ENCODE measurements at places on chromosomes 12 and 14.

DNA sequence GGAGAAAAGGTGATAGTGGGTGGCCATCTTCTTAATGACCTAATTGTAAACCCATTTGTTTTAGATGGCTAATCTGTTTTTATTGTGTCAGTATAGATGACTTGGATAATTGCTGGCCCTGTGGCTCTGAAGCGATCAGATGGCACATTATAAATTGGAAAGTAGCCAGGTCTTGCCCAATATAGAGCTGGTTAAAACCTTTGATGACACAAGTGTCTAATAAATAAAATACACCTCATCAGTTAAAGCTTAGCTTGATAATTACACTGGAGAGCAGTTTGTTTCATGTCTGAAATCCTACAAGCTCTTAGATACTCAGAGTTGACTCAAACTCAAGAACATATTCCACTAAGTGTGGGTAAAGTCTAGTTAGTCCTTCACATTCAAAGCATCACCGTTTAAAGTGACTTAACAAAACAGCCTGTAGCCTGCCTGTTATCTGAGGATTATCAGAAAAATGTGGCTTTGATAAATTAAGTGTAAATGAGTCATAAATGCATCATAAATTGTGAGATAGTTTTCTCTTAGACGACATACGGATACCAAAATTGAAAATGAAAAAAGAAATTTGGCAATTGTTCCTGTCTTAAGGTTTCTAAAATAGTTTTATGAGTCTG lies 280.9 kb downstream of the LRIG3 start:
- DNase-seq, result no peak

DNA sequence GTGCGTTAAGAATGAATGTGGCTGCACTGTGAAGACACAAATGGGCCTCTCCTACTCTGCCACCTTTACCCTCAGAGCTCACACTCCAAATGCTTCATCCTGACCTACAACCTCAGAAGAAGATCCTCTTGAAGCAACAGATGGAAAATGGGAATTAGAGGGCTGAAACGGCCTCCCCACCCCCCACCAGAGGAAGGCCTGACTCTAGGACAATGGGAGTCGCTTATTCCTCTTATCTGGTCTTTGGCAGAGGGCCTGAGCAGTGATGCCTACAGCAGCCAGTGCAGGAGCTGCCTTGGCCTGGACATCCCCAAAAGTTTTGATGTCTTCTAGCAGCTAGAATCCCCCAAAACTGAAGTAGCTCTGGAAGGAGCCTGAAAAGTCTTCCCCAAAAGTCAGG lies 29.2 kb downstream of the BTBD7 start:
- no peak for DNase-seq

GRCh38 chr12:122080149-122081082 lies 1.9 kb downstream of the MLXIP start:
- DNase-seq, result no peak

DNA sequence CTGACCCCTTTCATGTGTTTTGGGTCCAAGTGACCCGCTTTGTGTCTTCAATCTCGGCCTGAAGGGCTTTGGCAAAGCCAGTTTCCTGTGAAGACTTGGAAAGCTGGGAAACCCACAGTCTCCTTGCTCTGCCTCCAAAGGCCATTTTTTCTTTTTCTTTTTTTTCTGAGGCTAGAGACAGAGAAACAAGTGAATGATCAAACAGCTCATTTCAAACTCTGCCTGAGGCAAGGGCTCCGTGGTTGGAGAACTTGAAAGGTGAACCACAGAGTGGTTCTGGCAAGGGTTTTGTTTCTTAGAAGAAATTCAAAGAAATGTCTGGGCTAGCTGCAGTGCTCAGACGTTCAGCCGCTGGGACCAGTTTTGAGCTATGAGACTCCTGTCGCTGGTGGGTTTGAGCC lies 62.7 kb downstream of the ERH start:
- DNase-seq, result no peak

GRCh38 chr12:81610955-81611889 lies 147.9 kb downstream of the PPFIA2 start:
- DNase-seq, result no peak

DNA sequence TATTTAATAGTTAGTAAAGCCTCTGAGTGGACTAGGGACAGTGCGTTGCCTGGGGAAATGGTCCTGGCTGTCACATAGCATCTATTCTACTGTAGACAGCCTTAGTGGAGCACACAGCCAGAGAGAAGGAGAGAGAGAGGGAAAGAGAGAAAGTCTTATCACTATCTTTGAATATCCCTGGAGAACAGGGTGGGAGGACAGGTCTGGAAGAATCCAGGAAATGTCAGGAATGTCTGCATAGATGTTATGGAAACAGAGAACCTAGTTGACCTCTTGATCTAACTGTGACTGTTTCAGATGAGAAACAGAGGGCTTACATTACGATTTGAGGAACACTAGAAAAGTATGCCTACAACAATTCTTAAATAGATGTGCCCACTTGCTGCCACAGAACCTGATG lies 92.8 kb downstream of the SLC15A5 start:
- DNase-seq, result no peak

- DNase-seq, result no peak
These were observed 110.4 kb downstream of the SLC8A3 start for GRCh38 chr14:70078329-70078728.

GRCh38 chr14:51069055-51069454 lies 25.9 kb downstream of the TRIM9 start:
- DNase-seq, result no peak

- no peak for DNase-seq
These were observed 45.3 kb downstream of the BCL11B start for GRCh38 chr14:99226687-99227086.

DNA sequence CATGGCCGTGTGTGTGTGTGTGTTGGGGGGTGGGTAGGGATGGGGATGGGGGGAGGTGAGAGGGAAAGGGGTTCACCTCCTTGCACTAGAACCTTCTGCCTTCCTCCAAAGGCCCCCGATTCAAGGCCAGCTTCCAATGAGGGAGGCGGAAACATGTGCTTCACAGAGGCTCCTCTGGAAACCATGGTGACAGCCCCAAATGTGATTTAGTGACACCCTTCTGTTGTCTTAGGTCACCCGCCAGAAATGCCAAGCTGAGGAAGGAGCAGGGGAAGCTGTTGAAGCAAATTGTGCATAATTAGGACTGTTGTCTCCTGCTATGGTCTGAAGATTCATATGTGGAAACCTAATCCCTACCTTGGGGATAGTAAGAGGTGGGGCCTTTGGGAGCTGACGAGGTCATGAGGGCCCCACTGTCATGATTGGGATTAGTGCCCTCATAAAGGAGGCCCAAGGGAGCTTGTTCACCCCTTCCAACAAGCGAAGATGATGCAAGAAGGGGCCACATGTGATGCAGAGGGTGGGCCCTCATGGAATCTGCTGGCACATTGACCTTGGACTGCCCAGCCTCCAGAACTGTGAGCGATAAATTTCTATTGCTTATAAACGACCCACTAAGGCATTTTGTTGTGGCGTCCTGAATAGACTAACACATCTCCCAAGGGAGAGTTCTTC lies 95.2 kb downstream of the AACS start:
- no peak for DNase-seq

DNA sequence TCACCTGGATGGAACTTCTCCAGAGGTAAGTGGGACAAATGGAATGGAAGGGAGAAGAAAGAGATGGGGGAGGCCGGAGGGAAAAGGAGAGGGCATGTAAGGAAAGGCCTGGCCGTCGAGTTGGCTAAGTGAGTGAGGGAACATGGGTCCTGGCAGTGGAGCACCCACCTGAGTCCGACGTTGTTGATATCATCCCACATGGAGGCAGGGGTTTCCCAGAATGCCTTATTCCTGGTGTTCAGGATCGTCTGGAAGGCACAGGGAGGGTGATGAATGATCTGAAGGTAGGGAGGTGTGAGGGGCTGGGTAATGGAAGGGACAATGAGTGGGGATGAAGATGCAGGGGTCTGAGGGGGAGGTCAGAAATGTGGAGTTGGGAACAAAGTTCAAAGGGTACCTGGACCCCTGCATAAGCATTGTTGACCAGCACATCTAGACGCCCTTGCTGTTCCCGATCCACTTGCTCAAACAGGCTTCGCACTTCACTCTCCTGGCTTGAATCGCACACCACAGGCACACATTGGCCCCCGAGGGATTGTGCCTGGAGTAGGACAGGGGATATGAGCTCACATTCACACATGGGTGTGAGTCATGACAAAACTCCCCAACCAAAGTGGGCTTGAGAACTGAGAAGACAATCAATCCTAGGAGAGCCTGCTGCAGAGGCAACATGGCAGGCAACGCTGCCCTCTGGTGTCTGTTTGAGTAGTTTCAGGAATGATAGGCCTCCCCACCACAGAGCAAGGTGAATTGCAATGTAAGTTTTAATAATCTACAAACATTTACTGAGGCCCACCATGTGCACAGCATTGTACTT lies 3.0 kb downstream of the DHRS1 start:
- DNase-seq, result peak; percentile 64

GRCh38 chr14:86708846-86709339 lies 1178.9 kb downstream of the FLRT2 start:
- no peak for DNase-seq

GRCh38 chr12:47811581-47812484 lies 7.9 kb downstream of the HDAC7 start:
- DNase-seq, result no peak

- peak; percentile 38 for DNase-seq
These were observed 1.8 kb downstream of the ELK3 start for GRCh38 chr12:96195845-96196451.

GRCh38 chr14:104721505-104722431 lies 2.3 kb upstream of the ADSS1 start:
- DNase-seq, result no peak

DNA sequence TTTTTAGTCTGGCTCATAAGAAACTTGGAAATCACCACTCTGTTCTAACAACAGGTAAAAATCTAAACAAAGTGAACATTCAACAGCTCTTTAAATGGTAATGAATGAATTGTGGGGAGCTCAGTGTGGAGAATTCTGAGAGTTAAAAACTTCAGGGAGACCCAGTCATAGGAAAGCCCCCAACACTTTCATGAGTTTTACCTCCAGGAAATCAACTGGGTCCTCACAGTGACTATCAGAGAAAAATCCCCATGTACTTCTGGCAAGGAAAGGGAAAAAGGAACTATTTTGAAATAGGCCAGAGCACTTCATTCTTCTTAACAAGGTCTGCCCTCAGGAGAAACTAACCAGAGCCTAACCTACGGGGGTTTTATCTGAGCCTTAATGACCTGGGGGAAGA lies 134.7 kb downstream of the CMAS start:
- no peak for DNase-seq

DNA sequence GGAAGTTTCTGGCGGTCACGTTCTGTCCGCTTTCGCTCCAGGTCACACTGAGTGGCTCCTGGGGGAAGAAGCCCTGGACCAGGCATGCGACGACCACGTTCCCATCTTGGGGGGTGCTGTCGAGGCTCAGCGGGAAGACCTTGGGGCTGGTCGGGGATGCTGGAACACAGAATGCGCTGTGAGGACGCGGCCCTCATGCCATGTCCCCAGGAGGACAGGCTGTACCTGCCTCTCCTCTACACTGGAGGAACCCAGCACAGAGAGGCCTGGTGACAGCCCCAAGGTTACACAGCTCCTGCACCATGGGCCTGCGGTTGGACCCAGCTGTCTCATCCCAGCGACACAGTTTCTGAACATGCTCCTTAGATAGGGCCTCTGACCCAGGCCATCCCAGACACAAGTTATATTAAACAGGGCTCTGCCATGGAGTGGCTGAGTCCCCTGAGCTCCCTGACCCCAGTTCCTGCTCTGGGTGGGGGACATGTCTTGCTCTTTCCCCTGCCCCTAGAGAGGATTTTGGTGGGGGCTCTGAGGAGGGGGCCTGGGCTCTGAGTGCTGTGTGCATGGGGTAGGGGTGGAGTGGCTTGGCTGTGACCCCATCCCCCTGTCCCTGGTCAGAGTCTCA lies 62.0 kb downstream of the TMEM121 start:
- no peak for DNase-seq

GRCh38 chr14:80390906-80391305 lies 179.6 kb upstream of the DIO2 start:
- no peak for DNase-seq

DNA sequence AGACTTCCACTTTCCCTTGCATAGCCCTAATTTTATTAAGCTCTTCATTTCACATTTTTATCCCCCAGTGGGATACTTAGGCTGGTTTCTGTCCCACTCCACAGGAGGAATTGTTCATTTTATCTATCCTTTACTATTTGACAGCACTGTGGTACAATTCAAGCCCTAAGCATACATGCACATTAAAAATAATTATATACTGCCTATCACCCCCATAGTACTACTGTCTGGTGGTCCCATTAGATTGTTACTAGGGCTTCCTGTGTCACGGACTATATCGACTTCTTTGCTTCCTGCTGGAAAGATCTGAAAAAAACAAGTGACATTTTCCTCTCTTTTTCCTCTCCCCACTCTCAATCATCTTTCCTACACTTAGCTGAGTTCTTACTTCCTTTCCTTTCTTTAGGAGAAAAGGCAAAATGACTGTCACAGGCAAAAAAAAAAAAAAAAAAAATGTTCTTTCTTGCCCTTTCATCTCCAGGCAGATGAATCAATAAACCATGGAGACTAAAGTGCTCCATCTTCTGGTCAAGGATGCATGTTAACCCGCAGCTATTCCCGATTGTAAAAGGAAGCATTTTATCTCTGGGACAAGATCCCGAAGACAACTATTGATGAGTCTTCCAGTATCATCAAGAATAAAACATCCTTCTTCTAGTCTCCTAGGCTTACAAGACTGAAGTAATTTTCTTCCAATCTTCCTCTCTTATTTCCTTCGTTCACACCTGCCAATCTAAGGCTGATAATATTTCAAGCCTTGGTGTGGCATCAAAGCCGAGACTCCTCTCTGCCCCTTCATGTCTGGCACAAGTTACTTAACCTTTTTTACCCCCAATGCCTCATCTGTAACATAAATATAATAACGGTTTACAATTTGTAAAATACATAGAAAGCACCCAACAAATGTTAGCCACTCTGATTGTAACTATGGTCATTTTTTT lies 94.4 kb upstream of the PLEKHG7 start:
- DNase-seq, result no peak

- DNase-seq, result no peak
These were observed 19.8 kb upstream of the PZP start for GRCh38 chr12:9227950-9228349.

GRCh38 chr12:6840330-6840729 lies 395 bp upstream of the GNB3 start:
- DNase-seq, result no peak

- DNase-seq, result no peak
These were observed 45.7 kb upstream of the YARS2 start for GRCh38 chr12:32801269-32801980.

- DNase-seq, result no peak
These were observed 54.2 kb upstream of the CERS5 start for GRCh38 chr12:50221228-50222008.

DNA sequence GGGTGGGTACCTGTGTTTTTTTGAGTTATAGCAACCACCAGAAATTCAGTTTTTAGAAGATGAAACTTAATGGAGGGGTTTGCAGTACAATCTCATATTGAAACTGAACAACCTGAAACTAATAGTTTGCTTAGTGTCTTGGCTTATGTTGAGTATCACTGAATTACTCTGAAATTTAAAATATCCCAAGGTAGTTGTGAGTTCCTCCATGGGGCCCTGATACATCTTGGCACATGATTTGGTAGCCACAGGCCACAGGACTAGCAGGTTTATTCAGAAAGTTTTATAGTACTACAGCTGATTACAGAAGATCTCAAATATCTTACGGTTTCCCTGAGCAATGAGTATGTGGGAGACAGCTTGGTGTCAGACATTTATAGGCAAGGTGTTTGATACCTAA lies 10.4 kb downstream of the PTGES3 start:
- DNase-seq, result no peak
